HFF-Myc (cell line): ENCODE measurements at places on chromosomes 5 and 9.
A peak's percentile ranks its signal among the peaks of the same experiment; 100 is the strongest.

DNA sequence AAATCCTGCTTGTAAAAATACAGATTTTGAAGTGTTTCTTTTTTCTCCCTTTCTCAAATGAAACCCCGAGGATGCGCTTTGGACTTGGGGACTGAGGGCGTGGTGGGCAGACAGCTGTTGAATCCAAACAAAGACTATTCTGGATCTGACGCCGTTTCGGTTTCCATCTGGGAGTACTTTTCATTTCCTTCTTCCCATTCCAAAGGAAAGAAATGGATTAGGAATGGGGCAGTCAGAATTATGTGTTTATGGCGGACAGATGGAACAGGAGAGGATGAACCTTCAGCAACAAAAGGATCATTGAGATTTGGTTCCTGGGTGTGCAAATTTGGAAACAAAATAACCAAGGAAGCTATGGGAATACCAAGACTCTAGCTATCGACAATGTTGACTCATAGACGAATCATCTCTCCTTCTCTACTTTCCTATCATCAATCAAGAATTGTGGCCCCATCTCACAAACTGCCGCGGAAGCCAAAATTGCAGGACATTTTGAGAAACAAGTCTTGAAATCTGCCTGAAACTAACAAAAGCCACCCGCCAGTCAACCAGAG, 300.6 kb downstream of the PARP8 start:
- DNase-seq: no peak

- peak; percentile 33 for DNase-seq
Observed at GRCh38 chr9:97710356-97711222, 13.4 kb upstream of the XPA start.

DNA sequence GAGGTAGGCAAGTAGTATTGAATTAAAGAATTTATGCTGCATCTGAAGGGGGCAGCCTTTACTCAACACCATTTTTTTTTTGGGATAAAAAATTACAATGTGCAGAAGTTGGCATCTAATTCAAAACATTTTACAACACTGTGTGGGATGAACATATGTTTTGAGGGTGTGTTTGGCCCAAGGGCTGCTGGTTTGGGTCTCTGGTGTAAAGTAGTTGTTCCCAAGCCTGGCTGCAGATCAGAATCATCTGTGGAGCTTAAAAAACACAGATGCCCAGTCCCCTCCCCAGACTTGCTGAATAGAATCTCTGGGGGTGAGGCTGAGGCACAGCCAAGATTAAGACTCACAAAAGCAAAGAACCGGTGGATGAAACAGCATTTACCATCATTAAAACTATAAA, 33.0 kb upstream of the PDZD2 start:
- no peak for DNase-seq

GRCh38 chr9:87556039-87556438, 58.4 kb downstream of the DAPK1 start:
- no peak for DNase-seq

DNA sequence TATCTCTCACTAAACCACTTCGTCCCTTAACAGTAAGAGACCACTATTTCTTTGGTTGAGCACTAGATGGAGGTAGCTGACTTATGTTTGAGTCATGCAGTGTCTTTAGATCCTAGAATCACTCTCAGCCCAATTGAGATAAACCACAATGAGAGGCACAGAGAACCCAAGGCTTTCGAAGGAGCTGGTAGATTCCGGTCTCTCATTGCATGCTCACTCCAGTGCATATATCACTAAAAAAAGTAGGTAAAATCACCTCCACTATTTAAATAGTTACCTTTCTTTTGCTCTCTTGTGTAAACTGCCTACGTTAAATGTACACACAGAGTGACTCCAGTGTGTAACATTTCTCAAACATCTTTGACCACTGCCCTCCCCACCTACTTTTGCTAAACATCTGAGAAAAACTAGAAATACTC, 27.6 kb downstream of the ACTL7A start:
- no peak for DNase-seq

DNA sequence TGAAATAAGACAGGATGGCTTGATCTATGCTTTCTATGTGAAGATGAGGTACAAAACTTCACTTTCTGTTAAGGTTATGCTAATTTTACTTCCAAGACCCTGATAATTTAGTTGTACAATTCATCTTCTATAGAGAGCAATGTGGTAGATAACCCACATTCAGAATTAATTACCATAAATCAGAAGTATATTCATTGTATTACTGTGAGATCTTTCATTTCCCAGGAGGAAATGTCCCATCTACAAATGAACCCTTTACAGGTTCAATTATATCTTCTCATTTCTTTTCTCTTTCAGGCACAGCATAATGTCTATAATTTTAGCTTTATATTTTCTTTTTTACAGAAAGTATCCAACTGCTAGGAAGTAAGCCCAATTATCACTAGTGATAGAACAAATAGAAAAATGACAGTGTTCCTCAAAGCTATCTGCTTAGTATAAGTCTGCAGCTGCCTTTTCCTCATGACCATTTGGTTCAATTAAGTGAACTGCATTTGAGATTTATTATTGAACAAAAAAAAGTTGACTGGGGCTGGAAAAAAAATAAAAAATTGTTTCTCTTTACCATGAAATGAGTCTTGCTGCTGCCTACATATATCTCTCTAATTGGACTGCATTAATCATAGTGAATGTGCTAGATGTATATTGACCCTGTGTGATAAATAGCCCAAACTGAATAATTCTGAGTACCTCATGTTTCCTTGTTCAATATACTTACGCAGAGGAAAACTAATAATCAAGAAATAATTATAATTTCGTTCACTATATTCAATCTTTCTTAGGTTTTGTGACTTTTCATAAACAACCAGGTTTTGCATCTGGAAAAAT, 1329.4 kb downstream of the PTPRD start:
- DNase-seq: no peak

- DNase-seq: no peak
Observed at GRCh38 chr9:69622676-69623075, 49.5 kb downstream of the APBA1 start.

DNA sequence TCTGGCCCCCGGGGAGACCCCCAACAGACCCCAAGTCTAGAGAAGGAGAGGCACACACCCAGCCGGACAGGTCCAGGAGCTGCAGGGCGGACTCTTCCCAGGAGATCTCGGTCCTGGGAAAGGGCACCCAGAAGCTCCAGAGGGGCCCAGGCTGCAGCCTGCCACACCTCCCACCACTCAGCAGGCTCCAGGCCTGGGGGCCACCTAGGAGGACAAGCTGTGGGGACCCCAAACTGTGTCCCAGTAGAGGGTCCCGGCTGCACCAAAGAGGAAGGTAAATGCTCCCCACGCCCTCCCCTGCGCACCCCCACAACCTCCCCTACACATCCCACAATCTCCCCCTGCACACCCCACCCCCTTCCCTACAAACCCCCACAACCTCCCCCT, 48.5 kb downstream of the PLEKHG4B start:
- no peak for DNase-seq

- no peak for DNase-seq
Observed at GRCh38 chr5:17910318-17910717, 276.1 kb downstream of the TAF11L14 start.

GRCh38 chr5:77869116-77869798, 93.1 kb upstream of the TBCA start:
- no peak for DNase-seq

DNA sequence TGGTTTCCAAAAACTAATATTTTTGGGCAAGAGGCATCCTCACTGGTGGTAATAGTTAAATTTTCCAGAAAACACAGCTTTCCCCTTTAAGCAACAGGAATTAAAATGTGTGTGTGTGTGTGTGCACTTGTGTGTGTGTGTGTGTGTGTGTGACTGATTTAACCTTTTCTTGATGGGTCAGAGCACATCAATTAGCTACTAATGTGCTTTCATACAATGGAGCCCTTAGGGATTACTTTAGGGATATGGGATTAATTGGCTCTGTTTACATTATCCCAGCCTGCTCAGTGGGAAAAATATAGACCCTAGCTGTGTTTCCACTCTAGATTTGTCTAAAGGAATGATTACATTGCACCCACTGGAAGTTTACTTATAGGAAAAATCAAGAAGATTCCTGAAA, 6.5 kb downstream of the PLCXD3 start:
- no peak for DNase-seq

GRCh38 chr5:132561601-132562000, 4.8 kb downstream of the RAD50 start:
- no peak for DNase-seq

- DNase-seq: no peak
Observed at GRCh38 chr9:115341426-115341825, 223.5 kb upstream of the TNC start.

DNA sequence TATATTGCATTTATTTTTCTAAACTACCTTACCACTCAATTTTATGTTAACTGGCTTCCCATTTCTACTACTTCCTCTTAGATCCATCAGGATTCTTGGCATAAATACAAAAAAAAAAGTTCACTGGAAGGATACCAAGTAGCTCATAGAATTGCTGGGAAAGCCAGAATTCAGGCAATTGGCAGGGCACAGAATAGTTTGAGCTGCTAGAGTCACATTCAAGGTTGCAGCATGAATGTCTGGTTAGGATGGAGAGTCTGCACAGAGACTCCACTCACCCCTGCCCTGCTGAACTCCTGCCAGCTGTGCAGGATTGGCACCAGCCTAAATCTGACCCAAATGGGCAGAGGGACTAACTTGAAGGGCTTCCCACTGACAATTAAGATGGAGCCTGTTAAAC, 4.9 kb upstream of the AMACR start:
- no peak for DNase-seq

DNA sequence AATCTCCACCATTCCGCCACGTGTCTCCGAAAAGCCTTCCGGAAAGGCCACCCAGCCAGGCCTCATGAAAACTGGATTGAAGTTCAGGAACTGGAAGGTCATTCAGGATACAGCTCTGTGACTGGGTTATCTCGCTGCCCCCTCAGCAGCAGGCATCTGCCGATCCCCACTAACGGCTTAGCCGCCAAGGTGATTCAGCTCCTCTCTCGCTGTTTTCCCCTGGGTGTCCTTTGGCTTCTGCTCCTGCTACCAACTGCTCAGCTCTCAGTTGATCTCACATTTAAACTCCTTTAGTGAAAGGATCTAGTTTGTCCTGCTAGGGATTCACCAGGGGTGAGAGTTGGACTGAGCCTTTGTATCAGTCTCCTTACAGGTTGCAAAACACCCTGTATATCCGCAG, 2.2 kb upstream of the GDNF start:
- DNase-seq: no peak

- no peak for DNase-seq
Observed at GRCh38 chr5:59503220-59503619, 390.3 kb downstream of the PDE4D start.

DNA sequence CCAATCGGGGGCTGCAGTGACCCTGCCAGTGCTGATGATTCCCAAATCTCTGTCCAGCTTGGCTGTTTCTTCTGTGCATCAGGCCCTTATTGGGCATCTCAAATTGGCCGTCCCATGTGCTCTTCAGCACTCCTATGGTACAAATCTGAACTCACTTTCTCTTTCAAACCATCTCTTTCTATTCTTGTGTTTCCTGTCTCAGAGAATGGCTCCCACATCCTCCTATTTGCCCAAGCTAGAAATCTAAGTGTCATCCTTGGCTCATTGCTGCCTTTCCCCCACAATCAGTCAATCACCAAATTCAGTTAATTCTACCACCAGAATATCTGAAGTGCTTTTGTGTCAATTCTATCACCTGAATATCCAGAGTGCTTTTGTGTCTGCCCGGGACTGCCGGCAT, 336.6 kb downstream of the CWC27 start:
- DNase-seq: no peak

DNA sequence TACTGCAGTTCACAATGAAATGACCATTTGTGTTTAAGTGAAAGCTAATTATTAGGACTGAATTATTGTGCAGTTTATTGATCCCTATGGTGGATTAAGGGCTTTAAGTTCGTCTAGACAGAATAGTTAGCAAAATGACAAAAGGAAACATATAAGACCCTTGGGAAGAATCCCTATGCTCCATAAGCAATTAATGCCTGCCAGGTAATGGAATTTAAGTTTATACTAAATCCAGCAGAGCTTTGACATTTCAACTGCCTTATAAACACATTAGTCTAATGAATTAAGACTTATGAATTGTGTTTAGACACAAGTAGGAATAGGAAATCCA, 640.0 kb upstream of the ARRDC3 start:
- DNase-seq: no peak

- no peak for DNase-seq
Observed at GRCh38 chr5:38094889-38095288, 163.5 kb upstream of the EGFLAM start.

DNA sequence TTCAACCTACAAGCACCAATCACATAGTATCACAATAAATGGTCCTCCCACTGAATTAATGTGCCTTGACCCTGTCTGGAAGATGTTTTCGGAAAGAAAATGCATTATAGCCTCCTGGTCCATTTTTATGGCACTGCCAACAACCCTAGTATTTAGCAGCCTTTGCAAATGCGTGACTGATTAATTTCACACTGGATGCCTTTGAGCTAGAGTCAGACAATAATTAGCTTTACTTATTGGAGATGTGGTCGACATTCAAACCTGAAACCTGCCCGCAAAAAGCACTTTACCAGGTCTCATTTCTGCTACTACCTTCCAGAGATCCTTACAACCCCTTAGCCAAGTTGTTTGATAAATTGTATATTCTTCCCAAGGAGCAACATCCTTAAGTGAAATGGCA, 119.3 kb upstream of the DPYSL3 start:
- DNase-seq: no peak

- no peak for DNase-seq
Observed at GRCh38 chr5:3301306-3301705, 294.3 kb upstream of the IRX1 start.

DNA sequence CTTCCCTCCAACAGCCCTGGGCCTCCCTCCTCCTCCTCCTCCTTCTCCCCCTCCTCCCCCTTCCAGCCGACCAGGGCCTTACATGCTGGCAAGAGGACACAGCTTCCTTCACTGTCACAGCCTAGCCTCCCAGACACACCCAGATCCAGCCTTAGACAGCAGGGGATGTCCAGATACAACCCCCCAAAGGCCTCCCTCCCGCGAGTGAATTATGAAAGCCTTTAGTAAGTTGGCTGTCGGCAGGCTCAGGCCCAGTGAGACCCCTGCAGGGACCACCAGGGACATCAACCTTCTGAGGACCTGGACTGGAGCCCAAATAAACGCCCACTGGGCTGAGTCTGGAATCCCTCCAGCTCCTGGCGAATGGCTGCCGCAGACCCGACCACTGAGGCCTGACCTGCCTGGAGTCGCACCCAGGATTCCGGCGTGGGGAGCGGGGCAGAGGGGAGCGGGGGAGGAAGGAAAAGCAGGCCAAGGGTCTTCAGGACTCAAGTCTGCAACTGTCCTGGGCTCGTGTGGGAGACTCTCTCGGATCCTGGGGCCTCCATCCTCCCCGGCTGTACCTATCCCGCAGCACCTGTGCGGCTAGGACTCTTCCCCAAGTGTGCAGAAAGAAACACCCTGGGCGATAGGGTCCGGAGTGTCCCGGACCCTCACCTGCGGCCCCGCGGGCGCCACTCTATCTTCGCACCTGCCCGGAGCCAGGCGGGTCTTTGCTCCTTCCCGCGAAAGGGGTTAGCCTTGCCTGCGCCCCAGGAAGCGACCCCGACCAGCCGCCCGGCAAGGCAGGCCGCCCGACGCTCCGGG, 705 bp downstream of the SEPTIN8 start:
- no peak for DNase-seq

GRCh38 chr5:89758146-89758545, 651.4 kb downstream of the CETN3 start:
- no peak for DNase-seq

- peak; percentile 53 for DNase-seq
Observed at GRCh38 chr9:123933440-123934212, 3.7 kb upstream of the DENND1A start.
